ENCODE measurements at places on chromosomes 5 and 9.

GRCh38 chr5:122770477-122770876 lies 4.4 kb upstream of the SNX2 start:
- DNase-seq, result no peak

DNA sequence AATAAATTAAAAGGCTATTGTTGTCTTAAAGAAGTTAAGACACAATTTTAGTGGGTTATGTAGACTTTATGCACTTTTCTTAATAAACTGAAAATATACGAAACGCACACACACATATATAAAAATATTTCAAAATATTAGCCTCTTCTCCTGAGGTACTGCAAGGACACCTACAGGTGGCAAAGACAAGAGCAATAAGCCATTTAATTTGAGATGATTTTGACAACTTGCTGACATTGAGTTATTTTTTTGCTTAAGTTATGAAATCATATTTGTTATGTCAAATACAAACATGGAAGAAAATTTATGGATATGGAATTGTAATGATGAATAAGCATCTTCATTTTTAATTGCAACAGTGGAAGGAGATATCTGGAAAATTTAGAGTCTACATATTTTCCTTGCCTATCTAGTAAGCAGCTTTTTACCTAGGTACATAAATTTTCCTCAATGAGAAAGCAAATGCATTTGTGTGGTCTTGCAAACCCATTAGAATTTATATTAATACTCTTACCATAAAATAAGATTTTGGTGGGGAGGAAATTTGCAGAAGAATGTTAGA lies 301.6 kb downstream of the ISL1 start:
- DNase-seq, result no peak

GRCh38 chr5:135964670-135965320 lies 10.0 kb upstream of the LECT2 start:
- DNase-seq, result peak; percentile 69

DNA sequence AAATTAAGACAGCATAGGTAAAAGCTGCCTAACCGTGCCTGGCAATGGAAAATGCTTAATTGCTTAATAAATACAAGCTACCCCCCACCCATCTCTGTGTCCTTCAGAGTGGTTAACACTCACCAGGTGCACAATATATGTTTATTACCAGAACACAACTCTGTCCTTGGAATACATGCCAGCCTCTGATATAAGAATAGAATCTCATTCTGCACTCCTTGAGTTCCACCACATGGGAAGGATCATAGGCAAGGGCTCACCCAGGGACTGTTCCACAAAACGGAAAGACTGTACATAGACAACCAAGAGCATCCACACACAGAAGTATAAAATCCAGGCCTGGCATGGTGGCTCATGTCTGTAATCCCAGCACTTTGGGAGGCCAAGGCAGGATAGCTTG lies 91.4 kb downstream of the STRBP start:
- DNase-seq, result no peak

- DNase-seq, result no peak
Observed at GRCh38 chr5:163498886-163499285, 6.5 kb upstream of the MAT2B start.

DNA sequence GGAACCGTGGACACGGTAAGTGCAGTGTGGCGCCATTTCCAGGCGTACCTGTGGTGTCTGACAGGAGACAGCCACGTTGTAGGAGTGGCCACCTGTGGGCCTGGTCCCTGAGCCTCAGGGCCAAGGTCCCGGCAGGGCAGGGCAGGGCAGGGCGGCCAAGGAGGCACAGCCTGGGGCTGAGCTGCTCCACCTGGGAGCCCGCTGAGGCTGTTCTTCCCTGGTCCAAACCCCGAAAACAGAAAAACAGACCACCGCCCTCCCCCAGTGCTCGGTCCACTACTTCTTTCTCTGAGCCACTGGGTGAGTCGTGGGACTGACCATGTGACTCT lies 8.6 kb downstream of the PMPCA start:
- no peak for DNase-seq

DNA sequence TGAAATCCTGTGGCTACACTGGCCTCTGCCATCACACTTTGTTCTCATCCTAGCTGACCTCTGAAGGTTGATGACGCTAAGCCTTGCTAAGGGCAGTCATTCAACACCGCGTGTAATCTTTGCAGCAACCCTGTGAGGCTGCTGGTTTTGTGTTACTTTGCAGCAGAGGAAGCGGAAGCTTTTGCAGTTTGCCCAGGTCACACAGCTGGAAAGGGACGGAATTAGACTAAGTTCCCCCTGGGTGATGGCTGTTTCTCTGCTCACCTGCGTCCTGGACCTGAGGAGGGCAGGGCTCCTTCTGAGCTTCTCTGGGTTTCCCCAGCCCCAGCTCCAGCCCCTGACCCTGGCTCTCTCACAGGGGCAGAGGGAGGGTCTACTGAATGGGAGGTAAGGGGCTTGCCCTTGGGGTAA lies 7.3 kb upstream of the SLC25A51 start:
- no peak for DNase-seq

DNA sequence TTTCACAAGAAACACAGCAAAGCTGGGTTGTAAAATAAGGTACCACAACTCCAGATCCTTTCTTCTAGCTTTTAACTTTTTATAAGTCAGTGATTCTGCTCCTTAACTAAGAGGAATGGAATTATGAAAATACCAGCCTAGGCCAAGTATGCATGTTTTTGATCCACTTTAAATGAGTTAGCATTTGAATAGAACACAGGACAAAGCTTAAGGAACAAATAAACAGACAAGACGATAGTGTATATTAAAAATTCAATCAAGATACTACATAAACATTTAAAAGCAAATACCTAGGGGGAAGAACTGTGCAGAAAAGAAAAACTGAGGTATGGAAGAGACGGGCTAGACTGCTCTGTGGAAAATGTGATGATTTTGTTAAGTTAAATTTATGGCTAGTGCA lies 200.7 kb downstream of the LURAP1L start:
- no peak for DNase-seq

DNA sequence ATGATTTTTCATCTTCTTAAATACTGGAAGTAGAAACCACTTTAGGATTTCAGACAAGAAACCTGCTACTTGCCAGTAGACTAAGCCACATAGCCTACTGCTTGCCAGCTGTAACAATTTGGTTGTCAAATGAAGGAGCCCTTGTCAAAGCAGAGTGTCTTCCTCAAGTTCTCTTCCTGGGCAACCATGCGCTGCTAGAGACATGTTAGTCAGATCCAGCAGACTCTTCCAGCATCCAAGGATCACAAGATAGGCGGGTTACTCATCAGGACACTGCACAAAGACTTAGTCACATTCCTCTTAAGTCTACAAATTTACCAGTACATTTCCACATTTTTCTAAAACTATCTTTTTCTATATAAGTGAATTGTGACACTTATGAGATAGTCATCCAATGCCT lies 24.4 kb downstream of the SKIC3 start:
- DNase-seq, result no peak

- DNase-seq, result no peak
Observed at GRCh38 chr5:447501-447900, 4.5 kb downstream of the EXOC3 start.

GRCh38 chr9:137723783-137724445 lies 105.1 kb downstream of the EHMT1 start:
- no peak for DNase-seq

GRCh38 chr5:157761690-157762621 lies 18.4 kb downstream of the LSM11 start:
- peak; percentile 43 for DNase-seq

DNA sequence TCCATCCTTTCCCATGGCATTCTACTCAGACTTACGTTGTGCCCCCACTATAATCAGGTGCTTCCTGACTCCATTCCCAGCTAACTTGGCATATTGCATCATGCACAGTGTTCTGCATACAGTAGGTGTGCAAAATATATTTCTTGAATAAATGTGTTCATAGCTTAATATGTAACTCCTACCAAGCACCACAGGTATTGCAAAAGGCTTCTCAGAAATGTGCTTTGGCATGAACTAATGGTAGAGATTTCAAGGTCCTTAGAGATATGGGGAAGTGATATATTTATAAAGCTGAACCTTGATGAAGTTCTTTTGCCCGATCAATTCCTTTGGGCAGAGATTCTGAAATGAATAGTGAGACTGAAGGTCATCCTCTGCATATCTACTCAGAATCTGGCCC lies 220.4 kb downstream of the KCTD16 start:
- no peak for DNase-seq

GRCh38 chr5:37478121-37478894 lies 99.2 kb downstream of the WDR70 start:
- DNase-seq, result no peak

GRCh38 chr5:128574041-128574440 lies 36.0 kb upstream of the FBN2 start:
- DNase-seq, result no peak

DNA sequence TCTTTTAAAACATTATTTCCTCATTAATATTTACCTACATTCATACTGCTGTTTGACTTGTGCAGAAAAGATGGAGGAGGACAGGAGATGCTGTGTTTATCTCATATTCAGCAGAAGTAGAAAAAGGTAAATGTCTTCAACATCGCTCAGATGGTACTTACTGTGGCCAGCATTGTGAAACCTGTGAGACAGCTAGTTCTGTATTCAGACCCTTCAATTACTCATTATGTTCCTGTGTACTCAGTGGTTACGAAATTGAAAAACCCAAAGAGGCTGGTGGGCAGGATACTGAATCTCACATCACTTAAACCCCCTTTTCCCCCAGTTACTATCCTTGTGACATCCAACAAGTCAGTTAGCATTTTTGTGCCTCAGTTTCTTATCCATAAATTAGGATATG lies 216.0 kb downstream of the KDM4C start:
- no peak for DNase-seq

GRCh38 chr5:9265441-9266287 lies 280.2 kb downstream of the SEMA5A start:
- DNase-seq, result no peak

DNA sequence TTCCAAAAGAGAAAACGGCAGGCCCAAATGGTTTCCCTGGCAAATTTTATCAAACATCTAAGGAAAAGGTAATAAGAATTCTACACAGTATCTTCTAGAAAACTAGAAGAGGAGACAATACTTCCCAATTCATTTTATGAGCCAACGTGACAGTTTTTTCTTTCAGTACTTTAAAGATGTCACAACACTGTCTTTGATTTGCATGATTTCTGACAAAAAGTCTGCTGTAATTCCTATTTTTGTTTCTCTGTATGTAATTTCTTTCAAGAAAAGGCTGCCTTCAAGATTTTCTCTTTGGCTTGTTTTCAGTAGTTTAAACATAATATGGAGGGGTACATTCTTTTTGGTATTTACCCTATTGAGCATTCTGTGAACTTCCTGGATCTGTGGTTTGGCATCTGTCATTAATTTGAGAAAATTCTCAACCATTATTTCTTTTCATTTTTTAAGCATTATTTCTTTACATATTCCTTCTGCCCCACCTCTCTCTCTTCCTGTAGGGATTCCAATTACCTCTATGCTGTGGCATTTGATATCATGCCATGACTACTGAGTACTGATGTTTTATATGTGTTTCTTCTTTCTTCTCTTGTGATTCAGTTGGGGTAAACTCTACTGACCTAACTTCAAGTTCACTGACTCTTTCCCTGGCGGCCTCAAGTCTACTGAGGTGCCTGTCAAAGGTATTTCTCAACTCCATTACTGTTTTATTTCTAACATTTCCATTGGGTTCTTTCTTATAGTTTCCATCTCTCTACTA lies 32.2 kb downstream of the ANKS6 start:
- DNase-seq, result no peak

GRCh38 chr9:84239343-84239742 lies 101.2 kb downstream of the SLC28A3 start:
- no peak for DNase-seq

- DNase-seq, result no peak
Observed at GRCh38 chr9:99365233-99365980, 143.3 kb downstream of the SEC61B start.

DNA sequence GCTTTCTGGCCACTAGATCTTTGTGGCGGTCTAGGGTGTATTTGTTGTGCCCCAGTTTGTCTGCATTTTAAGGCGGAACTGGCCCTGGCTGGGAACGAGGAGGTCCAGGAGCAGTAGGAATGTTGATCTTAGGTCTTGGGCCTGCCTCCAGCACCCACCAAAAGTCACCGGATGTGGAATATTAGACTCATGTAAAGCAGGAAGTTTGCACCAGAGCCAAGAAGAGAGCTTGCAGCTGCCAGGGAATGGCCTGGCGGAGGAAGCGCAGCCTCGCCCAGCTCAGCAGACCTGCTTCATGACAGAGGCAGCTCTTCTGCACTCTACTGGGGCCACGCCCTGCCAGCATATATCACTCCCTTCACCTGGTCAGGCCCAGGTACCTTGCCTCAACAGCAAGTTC lies 3.3 kb downstream of the GPX3 start:
- DNase-seq, result no peak

DNA sequence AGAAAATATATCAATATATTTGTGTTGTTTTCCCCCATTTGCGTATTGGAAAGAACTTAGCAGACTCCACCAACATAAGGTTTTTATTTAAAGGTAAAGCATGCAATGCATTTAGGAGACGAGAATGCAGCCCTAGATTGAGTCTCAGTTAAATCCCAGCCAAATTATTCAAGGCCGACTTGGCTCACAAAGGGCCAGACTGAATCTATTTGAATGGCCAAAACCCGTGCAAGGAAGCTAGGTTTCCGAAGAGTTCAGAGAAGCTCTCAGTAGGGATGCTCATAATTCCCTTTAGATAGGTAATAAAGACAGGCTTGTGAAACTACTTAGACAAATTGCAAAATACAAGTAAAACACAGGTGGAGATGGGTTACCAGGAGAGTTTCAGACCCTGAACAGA lies 520.3 kb downstream of the CDH9 start:
- peak; percentile 2 for DNase-seq

DNA sequence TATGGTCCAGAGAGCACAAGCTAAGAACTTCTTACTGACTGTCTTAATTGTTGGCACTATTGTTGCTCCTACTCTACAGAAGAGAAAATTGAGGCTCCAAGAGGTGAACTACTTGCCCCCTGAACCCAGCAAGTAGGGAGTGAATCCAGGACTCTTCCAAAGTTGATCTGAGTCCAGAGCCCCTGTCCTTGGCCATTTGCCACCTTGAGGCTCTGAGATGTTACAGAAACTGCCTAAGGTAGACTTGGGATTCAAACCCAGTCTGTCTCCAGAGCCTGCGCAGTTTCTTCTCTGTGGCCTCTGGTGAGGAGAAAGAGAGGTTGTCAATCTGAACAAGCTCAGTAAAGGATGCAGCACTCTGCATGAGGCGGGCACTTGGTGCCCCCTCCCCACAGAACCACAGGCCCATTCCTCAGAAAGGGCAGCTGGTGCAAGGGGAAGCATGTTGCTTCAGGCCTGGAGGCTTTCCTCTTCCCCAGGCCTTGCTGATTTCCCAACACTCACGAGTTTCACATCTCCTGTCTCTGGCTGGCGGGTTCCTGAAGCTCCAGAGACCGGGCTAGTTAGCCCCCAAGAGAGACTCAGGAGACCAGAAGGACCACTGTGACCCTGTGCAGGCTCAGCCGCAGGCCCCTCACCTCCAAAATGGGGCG lies 2.9 kb upstream of the LCP2 start:
- no peak for DNase-seq

GRCh38 chr5:97224112-97224750 lies 41.2 kb upstream of the RIOK2 start:
- no peak for DNase-seq

GRCh38 chr5:4945296-4945695 lies 194.8 kb upstream of the ADAMTS16 start:
- DNase-seq, result no peak

- no peak for DNase-seq
Observed at GRCh38 chr5:10475931-10476676, 34.4 kb downstream of the ROPN1L start.

Data from muscle of arm (tissue), 14 donors.